Aorta (tissue), 5 donors: ENCODE measurements at places on chromosomes 12 and 14.

DNA sequence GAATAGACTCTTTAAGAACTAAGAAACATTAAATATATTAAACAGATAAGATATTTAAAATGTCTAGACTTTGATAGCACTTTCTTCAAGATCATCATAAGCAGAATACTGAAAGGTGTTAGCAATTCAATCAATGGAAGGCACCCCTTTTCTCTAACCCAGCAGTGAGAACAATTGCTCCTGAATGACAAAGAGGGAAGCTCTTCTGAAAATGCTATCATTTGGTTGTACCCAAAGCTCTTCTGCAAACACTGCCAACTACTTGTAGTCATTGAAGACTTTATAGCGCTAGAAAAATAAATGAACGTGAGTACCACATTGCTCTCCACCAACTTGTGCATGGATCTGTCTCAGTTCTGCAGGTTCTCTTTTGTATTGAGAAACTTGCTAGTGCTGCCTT is 62.2 kb upstream of the LMO3 start:
- no peak for DNase-seq

DNA sequence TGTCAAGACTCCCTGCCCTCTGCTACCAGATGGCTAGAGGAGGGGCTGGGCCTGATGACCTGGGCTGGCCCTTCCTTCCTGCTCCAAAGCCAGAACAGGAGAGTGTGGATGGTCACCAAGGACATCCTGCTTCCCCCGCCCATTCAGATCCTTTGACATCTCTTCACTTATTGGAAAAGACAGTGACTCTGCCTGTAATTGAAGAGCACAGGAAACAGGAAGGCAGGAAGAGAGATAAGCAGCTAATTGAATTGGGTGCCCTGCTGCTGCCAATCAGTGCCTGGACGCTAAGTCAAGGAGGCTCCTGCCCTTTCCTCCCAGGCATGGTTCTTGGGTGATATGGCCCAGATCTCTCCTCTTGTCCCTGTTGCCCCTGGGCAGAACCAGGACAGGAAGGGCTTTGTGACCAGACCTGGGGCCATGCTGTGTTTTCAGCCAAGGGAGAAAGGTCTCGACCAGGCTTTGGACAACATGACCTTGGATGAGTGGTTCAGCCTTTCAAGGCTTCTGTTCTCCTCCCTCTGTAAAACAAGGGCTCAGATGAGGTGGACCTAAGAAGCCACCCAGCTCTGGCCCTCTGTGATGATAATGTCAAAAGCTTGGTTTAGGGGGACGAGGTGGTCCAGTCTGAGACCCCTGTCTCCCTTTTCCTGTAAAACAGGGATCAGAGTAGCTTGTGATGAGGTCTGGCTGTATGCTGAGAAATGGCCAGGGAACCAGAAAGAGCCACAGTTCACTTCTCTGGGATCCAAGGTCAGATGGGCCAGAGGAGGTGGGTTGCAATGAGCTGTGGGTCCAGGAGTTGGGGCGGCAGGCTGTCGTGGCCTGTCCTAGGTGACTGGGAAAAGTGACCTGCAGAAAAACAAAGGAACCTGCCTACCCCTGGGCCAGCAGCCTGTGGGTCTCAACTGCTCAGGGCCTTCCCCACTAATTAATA is 38.8 kb downstream of the FAM222A start:
- DNase-seq: peak; percentile 22

GRCh38 chr12:130470969-130471368 is 133.3 kb downstream of the PIWIL1 start:
- DNase-seq: no peak

- no peak for DNase-seq
Measured at GRCh38 chr12:32431025-32431424, 31.7 kb downstream of the FGD4 start.

- no peak for DNase-seq
Measured at GRCh38 chr14:95533391-95533821, 1.4 kb upstream of the GLRX5 start.

GRCh38 chr14:45145214-45145613 is 9.5 kb downstream of the FANCM start:
- DNase-seq: no peak

- DNase-seq: no peak
Measured at GRCh38 chr12:31521964-31522363, 69.0 kb downstream of the DENND5B start.

DNA sequence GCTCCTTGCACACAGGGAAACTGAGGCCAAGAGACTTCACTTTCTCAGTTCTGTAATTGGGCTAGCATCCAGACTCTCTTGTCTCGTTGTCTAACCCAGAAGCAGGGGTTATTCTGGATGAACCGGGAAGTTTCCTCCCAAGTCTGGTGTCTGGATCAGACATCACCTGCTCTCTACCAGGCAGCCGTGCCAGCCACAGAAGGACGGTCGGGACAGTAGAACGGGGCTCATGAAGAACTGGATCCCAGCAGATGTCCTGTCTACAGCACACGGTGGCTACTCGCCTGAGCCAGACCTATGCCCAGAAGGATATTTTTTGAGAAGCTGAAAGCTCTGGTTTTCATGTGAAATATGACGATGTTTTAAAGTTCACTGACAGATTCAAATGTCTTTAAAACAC is 19.1 kb upstream of the FZD10 start:
- DNase-seq: peak; percentile 23

GRCh38 chr12:122840580-122841513 is 5.6 kb downstream of the HIP1R start:
- DNase-seq: peak; percentile 66

DNA sequence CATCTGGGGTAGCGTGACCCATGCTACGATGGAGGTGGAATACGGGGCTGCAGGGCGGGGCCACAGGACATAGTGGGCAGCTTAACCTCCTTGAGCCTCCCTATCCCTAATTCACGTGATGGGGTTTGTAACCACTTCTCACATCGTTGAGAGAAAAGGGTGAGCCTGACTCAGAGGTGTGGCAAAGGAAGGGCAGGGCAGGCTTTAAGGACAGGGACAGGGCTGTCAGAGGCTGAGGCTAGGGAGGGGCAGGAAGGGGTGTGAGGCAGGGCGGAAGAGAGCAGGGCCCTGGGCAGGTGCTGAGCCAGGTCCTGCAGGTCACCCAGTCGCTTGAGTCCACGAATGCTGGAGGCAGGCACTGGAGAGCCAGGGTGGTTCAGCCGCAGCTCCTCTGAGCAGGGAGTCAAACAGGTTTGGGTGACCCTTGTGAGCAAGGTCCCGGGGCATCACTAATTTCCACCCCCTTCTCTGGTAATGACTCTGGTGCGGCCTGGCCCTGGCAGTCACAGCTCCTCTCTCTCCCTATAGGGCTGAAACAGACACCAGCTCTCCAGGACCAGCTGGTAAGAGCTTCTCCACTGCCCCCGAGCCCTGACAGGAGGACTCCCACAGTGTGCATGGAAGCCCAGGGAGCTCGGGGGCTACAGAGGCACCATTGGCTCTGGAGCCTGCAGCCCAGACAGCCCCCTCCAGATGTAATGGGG is 7.5 kb upstream of the AQP2 start:
- no peak for DNase-seq

DNA sequence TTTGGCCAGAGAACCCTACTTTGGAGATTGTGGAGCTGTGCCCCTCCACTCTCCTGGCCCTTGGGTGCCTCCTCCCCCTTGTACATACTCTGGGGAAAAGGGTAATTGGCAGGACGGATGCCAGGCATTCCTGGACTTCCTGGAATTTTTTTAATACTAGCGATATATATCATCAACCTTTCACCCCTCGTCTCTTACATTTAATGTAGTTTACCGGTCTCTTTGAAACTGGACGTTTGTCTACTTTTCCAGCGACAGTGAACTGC is 767 bp upstream of the CRY1 start:
- no peak for DNase-seq

DNA sequence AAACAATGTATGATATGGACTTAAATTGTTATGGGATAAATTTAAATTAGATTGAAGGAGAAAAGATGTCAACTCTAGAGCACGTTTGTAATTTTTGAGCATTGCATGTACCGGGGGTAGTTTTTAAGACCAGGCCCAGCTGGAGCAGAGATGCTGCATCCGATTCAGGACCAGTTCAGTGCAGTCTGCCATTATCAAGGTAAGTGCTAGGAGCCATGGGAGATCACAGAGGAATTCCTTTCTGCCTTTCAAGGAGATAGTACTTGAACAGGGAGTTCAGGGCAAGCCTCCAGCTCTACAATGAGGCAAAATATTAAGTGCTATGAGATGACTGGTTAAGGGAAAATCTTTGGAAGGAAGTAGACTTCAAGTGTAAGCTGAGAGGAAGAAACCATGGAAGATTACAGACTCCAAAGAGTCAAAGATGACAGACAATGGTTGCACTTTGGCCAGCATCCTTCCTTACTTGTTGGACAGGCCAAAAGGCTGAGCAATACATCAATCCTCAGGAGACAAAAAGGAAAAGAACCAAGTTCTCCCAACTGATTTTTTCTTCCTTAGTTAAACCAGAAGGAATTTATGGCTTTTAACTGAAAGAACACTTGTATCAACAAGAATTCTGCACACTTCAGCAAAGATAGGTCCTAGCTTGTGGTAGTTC is 113.2 kb upstream of the HIF1A start:
- DNase-seq: no peak

DNA sequence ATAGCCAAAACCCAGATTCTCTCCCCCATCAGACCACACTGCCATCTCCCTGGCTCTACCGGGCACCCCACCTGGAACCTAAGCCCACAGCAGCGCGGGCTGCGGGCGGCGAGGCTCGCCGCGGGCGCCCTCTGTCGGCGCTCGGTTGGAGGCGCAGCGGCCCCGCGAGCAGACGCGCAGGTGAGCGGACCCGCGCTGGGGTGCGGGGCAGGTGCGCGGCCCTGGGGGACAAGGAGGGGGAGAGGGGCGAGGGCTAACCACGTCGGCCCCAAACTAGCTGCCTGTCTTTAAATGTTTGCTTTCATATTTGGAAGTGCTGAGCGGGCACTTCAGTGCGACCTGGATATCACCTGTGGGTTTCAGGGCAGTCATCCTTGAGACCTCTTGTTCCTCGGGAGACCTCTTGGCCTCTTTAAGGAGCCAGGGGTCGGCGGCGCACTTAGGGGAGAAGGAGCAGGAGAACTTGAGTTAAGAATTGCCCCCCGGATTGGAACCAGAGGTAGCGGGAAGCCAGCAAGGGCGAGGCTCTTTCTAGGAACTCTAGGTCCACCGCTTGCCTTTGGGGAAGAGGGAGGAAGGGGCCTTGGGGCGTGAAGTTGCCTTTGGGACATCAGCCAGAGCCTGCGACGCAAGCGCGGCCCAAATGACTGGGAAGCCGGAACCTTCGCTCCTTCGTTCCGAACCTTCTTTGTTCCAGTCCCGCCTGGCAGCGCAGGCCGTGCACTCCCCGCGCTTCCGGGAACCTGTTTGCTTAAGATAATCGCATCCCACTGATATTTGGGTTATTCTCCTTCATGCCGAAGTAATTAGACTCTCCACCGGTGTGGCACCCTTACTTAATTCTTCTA is 78.7 kb downstream of the NEDD1 start:
- DNase-seq: peak; percentile 76

DNA sequence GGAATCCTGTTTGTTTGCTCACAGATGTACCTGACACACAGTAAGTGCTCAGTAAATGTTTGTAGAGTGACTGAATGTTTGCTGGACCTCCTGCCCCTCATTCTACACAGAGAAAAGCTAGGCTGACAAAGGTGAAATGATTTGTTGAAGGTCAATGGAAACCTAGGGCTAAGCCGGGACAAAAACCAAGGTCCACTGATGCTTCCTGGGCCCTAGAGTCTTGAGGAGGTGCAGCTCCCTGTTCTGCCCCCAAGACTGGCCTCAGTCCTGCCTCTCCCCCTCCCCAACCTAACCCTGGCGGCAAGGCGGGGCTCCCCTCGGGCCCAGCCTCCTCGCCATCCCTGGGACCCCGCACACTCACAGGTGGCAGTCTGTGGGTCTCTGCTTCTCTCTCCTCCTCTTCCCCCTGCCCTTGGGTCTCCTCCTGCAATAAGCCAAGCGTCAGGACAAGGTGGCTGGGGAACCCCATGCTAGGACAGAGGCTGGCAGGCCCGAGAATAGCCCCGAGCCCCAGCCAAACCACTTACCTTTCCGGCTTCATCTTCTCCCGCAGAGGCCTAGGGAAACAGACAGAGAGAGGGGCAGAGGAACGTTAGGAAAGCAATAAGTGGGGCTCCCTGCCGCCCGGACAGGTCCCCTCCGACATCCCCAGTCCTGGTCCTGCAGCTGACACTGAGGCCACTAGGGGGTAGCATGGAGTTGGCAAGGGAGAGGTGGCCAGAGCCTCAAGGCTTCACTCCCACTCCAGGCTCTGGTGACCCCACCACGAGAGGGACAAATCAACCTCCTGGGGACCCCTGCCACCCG is 9.3 kb downstream of the PGF start:
- DNase-seq: peak; percentile 92

DNA sequence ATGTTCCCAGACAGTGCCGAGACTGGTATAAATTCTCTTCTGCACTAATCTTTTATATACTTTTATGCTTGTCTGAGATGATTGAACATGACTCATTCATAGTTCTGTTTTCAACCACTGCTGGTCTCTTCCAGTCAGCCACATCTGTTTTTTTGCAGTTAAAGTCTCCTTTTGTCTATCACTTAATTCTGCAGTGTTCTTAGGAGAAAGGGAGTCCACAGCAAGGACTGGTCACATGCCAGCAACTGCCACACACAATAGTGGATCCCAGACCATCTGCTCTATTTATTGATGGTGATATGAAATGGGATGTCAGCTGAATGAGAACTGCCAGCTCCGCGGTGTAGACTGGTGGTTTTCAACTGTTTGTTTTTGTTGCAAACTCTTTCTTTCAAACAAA is 379.8 kb downstream of the MED13L start:
- no peak for DNase-seq

DNA sequence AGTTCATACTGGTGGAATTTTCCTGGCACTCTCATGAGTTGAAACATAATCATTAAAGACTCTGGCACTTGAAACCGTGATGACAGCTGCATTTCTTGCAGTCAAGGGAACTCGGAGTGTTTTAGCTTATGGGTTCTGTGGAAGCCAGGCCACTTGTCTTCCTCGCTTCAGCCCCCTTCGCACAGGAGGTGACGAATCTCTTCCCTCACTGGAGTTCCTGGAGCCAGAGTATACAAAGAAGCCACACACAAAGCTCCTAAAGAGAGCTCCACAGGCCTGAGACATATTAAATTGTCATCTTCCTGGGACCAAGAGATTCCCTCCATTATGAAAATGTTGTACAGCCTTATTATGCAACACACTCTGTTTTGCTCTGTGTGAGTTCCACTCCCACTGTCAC is 964.1 kb downstream of the TMEM121 start:
- DNase-seq: no peak

DNA sequence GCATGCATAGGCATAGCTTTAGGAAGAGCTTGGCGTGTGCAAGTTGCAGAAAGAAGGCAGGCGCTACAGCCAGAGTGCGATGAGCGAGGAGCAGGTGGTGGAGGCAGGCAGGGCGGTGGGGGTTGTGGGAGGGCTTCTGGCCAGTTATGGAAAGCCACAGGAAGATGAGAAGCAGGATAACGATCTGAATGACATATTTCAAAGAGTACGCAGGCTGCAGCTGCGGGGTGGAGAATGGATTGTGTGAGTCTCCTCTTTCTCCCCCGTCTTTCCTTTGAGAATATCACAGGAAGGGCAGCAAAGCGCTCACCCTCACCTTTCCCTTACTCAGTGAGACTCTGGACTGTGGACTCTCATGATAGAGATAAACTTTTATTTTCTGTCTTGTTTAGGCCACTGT is 48.7 kb upstream of the PLXNC1 start:
- no peak for DNase-seq
